ENCODE measurements at places on chromosomes 6 and 20.

DNA sequence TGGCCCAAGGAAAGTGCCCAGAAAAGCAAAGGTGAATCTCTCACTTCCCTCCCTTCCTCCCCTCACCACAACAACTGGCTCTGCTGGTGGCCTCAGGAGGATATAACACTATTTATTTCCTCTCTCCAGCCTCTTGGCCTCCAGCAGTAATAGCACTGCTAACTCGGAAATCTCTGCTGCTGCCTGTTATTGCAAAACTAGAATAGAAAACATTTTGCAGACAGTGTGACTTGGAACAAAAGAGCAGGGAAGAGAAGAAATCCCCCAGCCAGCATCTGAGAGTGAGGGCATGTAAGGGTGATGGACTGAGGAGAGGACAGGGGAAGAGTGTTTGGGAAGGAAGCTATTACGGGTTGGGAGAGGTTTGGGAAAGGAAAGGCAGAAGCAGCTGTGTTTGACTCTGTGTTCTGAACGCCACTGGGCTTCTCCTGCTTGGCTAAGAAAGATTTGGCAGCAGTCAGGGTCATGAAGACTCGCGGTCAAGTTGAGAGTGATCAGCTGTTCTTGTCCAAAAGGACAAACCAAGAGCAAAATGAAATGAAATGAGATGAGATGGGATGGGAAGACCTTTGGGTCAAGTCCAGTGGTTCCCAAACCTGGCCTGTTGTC lies 81.0 kb upstream of the SNX9 start:
- DNase-seq = no peak

- no peak for DNase-seq
Observed at GRCh38 chr20:51373713-51374455, 168.6 kb downstream of the NFATC2 start.

DNA sequence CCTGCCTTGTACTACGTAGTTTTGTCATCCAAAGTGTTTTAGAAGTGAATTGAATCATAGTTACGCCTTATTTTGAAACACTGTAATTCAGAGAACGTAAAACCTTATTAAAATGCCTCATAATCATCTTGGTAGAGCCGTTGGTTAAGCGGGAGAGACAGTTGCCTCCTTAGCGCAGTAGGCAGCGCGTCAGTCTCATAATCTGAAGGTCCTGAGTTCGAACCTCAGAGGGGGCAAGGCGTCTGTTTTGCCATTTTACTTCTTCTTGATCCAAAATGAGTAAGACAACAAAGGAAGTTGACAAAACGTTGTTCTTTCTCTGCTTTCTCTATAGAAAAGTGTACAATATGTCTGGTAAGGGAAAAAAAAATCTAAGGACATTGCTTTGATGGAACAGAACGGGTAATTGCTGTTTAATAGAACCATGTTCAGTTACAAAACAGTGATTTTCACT lies 20.7 kb upstream of the TRIM27 start:
- DNase-seq = peak; percentile 37

GRCh38 chr20:45969712-45970634 lies 2.0 kb downstream of the ZNF335 start:
- no peak for DNase-seq

DNA sequence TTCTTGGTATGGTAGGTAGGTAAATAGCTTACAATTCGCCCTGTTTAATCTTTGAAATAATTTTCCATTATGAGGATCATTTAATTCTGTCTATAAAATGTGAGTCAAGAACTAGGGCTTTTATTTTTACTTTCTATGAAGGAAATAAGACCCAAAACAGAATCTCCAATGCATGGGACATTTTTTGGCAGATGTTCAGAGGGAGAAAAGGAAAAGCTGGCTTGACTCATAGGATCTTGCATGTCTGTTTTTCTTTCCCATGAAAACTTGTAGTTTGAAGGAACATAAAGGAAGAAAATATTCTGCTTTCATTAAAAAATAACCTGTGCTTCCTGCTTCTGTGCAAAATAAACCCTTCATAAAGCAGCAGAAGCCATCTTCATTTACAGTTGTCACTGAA lies 143.1 kb upstream of the INSM1 start:
- DNase-seq = no peak

- no peak for DNase-seq
Observed at GRCh38 chr6:21357262-21357661, 236.3 kb upstream of the SOX4 start.

DNA sequence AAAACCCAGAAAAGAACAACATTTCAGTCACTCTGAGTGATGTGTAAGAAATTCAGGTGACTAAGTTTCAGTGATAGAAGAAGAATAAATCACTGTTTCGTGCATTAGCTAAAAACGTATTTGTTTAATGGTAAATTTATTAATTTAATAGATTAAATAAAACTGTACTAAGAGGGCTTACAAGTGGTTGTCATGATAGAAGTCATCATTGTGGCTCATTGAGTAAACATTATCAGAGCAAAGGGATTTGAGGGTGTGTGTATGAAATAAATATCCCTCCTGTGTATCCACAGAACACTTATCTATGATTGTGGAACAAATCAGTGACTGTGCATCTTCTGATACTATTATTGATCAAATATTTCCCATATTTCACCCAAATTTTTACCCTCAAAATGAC lies 40.1 kb downstream of the THEMIS start:
- DNase-seq = no peak

GRCh38 chr6:167056370-167056769 lies 57.2 kb downstream of the CEP43 start:
- no peak for DNase-seq

DNA sequence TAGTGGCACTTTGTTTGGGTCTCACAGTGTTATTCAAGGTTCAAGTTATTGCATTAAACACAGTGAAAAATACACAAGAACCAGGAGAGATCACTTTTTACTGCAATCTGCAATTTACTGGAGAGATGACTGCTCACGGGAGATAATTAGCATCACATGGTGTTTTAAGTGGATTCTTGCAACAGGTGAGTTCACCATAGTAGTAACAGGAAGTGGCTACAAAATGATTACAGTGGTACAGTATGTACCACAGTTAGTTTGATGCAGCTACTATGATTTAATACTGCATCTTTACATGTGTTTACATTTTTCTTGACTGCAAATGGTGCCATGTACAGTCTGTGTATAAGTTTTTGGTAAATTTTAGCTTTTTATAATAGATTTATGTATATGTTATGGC lies 96.5 kb upstream of the SCP2D1 start:
- no peak for DNase-seq
